ENCODE measurements at places on chromosomes 3 and 15. TPM values are rescaled to one million over a fixed set of nuclear protein-coding genes. Genes with fewer than 3 reads are reported as not detected.

ZDHHC23 gene
- total RNA-seq, result 25.2 TPM

- peak; percentile 92 for DNase-seq
Observed at GRCh38 chr15:59997070-59997701, 6.9 kb upstream of the FOXB1 start.

CPNE9 gene
- 3.8 TPM for total RNA-seq

MKRN2OS gene
- total RNA-seq, result 0.44 TPM

PLCH1 gene
- total RNA-seq, result 17.8 TPM

XXYLT1 gene
- total RNA-seq, result 23.0 TPM

GRCh38 chr3:169387751-169388696 lies 275.5 kb downstream of the MECOM start:
- DNase-seq, result peak; percentile 39

ATRIP gene
- total RNA-seq, result 17.5 TPM

- DNase-seq, result no peak
Observed at GRCh38 chr3:158405507-158405906, 165.5 kb upstream of the MLF1 start.

DNA sequence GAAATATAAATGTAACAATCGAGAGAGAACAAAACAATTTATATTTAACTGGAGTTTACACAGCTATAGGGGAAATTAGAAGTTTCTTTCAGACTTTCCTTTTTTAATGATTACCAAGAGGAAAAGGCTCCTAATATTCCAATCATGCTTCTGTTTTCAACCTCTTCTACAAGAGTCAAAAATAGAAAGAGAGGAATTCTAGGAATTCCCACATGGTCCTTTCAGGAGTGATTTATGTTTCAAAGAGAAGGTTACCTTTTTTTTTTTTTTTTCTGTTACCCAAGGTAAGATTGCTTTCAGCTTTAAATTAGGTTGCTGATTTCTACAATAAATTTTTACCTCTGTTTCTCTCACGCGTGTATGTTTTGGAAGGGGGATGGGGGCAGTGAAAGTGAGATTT lies 355.3 kb upstream of the DCBLD2 start:
- DNase-seq, result no peak

DNA sequence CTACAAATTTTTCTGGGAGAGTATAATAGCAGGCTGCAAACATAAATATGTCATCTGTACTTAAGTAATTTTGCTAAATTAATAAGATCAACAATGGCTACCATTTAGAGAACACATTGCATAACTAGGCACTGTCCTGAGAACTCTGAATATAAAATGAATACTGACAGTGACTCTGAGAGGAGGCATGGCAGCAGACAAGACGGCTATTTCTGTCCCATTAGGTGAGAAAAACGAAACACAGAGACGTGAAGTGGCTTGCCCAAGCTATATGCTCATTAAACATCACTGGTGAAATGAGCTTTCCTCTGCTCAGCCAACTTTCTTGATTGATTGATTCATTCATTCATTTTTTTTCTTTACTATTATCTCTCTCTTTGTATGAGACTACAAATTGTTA lies 384.3 kb downstream of the PTPRG start:
- DNase-seq, result no peak

- no peak for DNase-seq
Observed at GRCh38 chr3:169923189-169923588, 11.8 kb downstream of the SAMD7 start.

DNA sequence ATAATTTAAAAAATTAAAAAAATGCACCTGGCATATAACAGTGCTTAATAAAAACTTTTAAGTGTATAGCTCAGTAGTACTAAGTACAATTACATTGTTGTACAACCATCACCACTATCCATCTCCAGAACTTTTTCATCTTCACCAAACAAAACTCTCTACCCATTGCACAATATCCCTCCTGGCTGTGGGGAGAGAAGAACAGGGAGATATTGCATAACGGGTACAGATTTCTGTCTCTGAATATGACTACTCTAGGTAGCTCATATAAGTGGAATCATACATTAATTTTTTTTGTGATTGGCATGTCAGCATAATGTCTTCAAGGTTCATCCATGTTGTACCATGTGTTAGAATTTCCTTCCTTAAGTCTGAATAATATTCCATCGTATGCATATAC lies 91.0 kb upstream of the PLAAT1 start:
- no peak for DNase-seq

Data from H9 (cell line).